ENCODE measurements at places on chromosomes 6 and 20.
A peak's percentile ranks its signal among the peaks of the same experiment; 100 is the strongest.

GRCh38 chr6:64482631-64483030, 847.0 kb downstream of the PHF3 start:
- DNase-seq, result no peak

GRCh38 chr20:53816872-53817398, 223.3 kb upstream of the ZNF217 start:
- no peak for DNase-seq

DNA sequence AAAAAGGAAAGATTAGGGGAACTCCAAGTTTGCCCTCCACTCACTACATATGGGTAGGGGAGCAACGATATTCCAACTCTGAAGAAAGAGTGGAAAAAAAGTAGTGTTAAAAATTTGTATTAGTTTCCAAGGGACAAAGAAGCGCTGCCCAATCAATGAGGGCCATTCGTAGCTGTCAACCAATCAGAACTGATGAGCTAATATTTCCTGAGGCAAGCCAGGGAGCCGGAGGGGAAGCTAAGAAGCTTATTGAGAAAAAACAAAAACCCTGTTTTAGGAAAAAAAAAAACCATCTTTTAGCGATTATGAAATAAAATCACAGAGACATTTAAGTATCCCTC, 59.5 kb downstream of the TRIM38 start:
- peak; percentile 96 for DNase-seq

GRCh38 chr6:45479834-45480751, 102.4 kb upstream of the SUPT3H start:
- peak; percentile 83 for DNase-seq

DNA sequence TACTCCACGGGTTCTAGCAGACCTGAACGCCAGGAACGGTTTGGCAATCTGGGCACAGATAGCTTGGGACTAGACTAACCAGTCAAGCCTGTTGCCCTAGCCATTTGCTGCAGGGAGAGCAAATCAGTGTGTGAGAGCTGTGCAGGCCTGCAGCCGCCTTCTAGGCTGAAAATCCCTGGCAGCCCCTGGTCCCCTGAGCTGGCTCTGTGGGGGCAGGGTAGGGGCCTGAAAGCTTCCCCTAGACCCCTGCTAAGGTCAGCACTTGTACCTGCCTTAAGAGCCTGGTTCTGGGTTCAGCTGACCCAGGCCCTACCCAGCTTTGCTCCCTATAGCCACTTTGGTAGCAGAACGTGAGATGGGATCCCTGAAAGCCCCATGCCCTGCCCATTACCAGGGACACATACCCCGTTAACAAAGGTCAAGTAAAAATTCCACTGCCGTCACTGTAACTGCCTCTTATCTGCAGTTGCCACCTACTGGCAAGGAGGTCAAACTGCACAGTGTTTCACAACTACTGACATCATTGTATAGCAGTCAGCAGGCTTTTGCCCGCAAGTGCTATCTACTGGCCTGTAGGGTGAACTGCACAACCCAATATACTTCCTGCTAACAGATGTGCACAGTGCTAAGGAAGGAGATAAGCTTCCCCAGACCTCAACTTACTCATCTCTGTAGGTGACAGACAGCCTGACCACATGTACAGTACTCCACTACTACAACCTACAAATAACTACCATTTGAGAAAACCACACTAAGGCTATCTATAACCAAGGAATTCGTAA, 95.1 kb upstream of the OLIG3 start:
- no peak for DNase-seq

GRCh38 chr6:10557913-10558312, 36.8 kb downstream of the GCNT2 start:
- DNase-seq, result no peak
